ENCODE measurements at places on chromosomes 12 and 14.

DNA sequence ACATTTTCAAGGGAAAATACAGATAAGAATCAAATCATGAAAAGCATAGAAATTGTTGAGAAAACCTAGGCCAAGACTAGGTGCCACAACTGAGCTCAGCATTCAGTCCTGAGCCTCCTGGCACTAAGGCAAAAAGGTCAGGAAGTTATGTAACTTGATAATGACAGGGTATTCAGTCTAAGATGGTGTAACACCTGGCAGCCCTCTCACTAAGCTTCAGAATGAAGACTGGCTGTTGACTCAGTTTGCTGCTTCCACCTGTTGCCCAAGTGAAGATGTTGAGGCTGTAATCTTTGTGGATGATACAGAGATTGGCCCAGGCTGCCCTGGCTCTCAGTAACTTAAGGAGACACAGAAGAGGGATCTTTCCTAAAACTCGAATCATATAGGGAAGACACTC, 19.6 kb downstream of the PROX2 start:
- no peaks in the 10 kb centered on the region for H3K36me3 ChIP-seq
- H3K27me3 ChIP-seq, result no peaks in the 10 kb centered on the region

DNA sequence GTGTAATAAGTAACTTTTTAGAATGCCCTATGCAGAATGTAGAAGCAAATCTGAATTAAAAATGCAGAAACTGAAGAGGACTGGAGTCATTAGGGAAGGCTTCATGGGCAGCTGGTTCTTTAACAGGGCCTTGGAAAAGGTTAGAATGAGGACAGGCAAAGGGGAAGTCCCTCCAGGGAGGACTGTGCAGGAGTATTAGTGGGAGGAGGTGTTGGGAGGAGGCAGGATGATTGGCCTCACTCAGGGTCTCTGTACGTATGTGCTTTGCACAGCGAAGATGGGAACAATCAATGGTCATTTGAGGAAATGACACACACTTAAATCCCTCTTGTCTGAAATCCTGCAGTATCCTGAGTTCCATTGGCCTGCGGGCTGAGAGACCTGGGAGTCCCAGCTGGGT, 119.7 kb downstream of the PTCSC3 start:
- no peak overlapping the region for H3K27ac ChIP-seq
- no peaks in the 10 kb centered on the region for H3K36me3 ChIP-seq
- H3K4me1 ChIP-seq, result no peaks in the 10 kb centered on the region
- no peaks in the 10 kb centered on the region for H3K27me3 ChIP-seq

GRCh38 chr14:91753501-91754128, 21.7 kb upstream of the CATSPERB start:
- H3K36me3 ChIP-seq, result peaks cover 6% of the 10 kb centered on the region
- H3K27ac ChIP-seq, result no peak overlapping the region

- no peak overlapping the region for H3K27ac ChIP-seq
- no peak overlapping the region for H3K4me3 ChIP-seq
- DNase-seq, result no peak
- peaks cover 10% of the 10 kb centered on the region for H3K4me1 ChIP-seq
- peaks cover 17% of the 10 kb centered on the region for H3K36me3 ChIP-seq
- H3K27me3 ChIP-seq, result no peaks in the 10 kb centered on the region
Measured at GRCh38 chr12:76449016-76449415, 100.8 kb upstream of the BBS10 start.

DNA sequence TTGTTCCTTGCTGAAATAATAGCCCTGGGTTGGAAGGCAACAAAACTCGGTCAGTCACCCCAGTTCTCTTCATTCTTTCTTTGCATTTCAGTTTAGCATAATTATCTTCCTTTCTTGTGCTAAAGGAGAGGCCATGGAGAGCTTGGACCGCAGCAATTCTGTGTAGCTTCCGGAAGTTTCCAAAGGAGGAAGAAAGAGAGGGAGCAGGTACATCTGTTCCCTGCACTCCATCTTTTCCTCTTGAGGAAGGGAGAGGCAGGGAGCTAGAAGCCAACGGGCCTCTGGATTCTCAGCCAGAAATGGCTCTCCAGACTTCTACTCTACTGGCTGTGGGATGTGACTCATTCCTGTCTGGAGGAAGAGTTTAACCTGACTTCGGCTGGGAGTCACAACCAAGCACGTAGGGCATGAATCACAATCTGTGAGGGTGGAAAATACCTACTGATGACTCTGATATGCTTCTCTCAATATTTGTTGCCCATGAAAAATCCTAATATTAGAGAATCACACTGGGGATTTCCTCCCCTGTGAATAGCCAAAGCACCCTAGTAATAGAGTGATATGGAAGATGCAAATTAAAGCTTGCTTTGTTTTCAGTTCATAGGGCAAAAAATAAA, 17.0 kb downstream of the ANO6 start:
- peak overlapping the region; percentile 68 for H3K27ac ChIP-seq
- peaks cover 3% of the 10 kb centered on the region for H3K4me1 ChIP-seq
- H3K36me3 ChIP-seq, result no peaks in the 10 kb centered on the region

- DNase-seq, result no peak
- H3K27ac ChIP-seq, result no peak overlapping the region
- no peaks in the 10 kb centered on the region for H3K27me3 ChIP-seq
- H3K36me3 ChIP-seq, result peaks cover 20% of the 10 kb centered on the region
- H3K4me3 ChIP-seq, result no peak overlapping the region
- no peaks in the 10 kb centered on the region for H3K4me1 ChIP-seq
Measured at GRCh38 chr12:115956659-115957058, 320.8 kb downstream of the MED13L start.

- no peak overlapping the region for H3K27ac ChIP-seq
- H3K36me3 ChIP-seq, result no peaks in the 10 kb centered on the region
- H3K27me3 ChIP-seq, result no peaks in the 10 kb centered on the region
- H3K4me1 ChIP-seq, result no peaks in the 10 kb centered on the region
- DNase-seq, result no peak
- no peak overlapping the region for H3K4me3 ChIP-seq
Measured at GRCh38 chr12:30515351-30515750, 180.3 kb downstream of the IPO8 start.

GRCh38 chr14:75298187-75298965, 19.7 kb downstream of the FOS start:
- H3K36me3 ChIP-seq, result no peaks in the 10 kb centered on the region
- peaks cover 21% of the 10 kb centered on the region for H3K4me1 ChIP-seq
- peak overlapping the region; percentile 47 for H3K27ac ChIP-seq
- DNase-seq, result no peak

DNA sequence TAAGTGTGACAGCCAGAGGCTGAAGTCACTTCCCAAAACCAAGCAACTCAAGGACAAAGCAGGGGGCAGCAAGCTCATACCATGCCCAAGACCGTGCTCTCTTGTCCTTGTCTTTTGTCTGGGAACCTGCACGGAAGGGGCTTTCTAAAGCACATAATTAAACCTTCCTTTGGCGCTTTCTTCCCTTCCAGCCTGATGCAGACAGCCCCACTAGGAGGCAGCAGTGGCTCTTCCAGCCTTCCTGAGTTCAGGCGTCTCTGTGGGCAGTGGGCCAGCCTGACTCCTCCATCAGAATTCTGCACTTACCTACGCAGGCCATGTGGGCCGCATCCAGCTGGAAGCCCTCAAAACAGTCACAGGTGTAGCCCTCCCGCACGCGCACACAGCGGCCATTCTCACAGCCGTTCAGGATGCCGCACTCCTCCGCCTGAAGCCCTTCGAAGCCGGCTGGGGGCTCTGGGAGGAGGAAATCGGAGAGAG, 7.6 kb downstream of the ISCA2 start:
- H3K4me1 ChIP-seq, result peaks cover 10% of the 10 kb centered on the region
- no peak overlapping the region for H3K4me3 ChIP-seq
- H3K36me3 ChIP-seq, result no peaks in the 10 kb centered on the region
- no peak for DNase-seq
- H3K27me3 ChIP-seq, result no peaks in the 10 kb centered on the region

- DNase-seq, result no peak
- H3K27me3 ChIP-seq, result peaks cover 4% of the 10 kb centered on the region
- H3K4me3 ChIP-seq, result no peak overlapping the region
- H3K27ac ChIP-seq, result no peak overlapping the region
- no peaks in the 10 kb centered on the region for H3K36me3 ChIP-seq
- no peaks in the 10 kb centered on the region for H3K4me1 ChIP-seq
Measured at GRCh38 chr12:3319723-3320492, 171.1 kb upstream of the PRMT8 start.

DNA sequence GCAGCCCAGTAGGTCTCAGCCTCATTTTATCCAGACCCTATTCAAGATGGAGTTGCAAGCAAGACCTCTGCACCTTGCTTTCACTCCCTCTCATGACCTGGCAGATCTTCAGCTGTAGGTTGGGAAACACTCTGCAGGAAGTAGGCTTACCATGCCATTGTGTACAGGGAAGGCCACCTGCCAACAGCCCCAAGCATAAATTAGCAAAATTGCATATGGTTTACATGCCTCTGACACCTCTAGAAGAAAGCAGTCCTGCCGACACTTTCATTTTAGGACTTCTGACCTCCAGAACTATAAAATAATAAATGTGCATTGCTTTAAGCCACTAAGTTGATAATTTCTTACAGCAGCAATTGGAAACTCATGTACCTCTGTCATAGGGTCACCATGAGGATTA, 96.9 kb downstream of the SLC15A4 start:
- peaks cover 28% of the 10 kb centered on the region for H3K27me3 ChIP-seq
- H3K4me3 ChIP-seq, result no peak overlapping the region
- peaks cover 6% of the 10 kb centered on the region for H3K4me1 ChIP-seq
- no peaks in the 10 kb centered on the region for H3K36me3 ChIP-seq
- H3K27ac ChIP-seq, result no peak overlapping the region

- no peak overlapping the region for H3K4me3 ChIP-seq
- no peaks in the 10 kb centered on the region for H3K27me3 ChIP-seq
Measured at GRCh38 chr12:131994589-131994988, 44.8 kb downstream of the EP400 start.

DNA sequence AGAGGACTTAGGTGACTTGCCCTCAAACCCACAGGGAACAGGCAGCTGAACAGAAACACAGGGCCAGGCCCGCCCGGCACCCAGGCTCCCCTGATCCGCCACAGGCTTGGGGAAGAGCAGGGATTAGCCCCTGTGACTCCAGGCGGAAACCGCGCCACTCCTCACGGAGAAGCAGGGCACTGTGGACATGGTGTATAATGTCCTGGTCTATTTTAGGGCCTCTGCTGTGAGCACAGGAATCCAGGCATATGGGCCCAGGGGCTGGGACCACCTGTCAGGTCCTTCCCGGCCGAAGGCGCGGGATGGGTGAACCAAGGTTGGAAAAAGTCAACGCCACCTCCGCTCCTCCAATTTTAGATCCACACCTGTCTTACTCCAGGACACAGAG, 34.6 kb upstream of the MEG3 start:
- no peaks in the 10 kb centered on the region for H3K4me1 ChIP-seq
- no peak overlapping the region for H3K27ac ChIP-seq
- H3K36me3 ChIP-seq, result no peaks in the 10 kb centered on the region
- no peak for DNase-seq
- H3K27me3 ChIP-seq, result peaks cover 34% of the 10 kb centered on the region
- H3K4me3 ChIP-seq, result no peak overlapping the region

- peaks cover 9% of the 10 kb centered on the region for H3K27me3 ChIP-seq
- H3K4me3 ChIP-seq, result no peak overlapping the region
- no peaks in the 10 kb centered on the region for H3K36me3 ChIP-seq
- no peak for DNase-seq
- H3K27ac ChIP-seq, result no peak overlapping the region
- H3K4me1 ChIP-seq, result no peaks in the 10 kb centered on the region
Measured at GRCh38 chr12:105921872-105922669, 216.7 kb downstream of the NUAK1 start.

GRCh38 chr12:30792648-30793499, 38.1 kb upstream of the CAPRIN2 start:
- H3K4me1 ChIP-seq, result peaks cover 7% of the 10 kb centered on the region
- H3K36me3 ChIP-seq, result no peaks in the 10 kb centered on the region
- peaks cover 62% of the 10 kb centered on the region for H3K27me3 ChIP-seq
- no peak overlapping the region for H3K27ac ChIP-seq

- peaks cover 11% of the 10 kb centered on the region for H3K36me3 ChIP-seq
- H3K27me3 ChIP-seq, result no peaks in the 10 kb centered on the region
- no peaks in the 10 kb centered on the region for H3K4me1 ChIP-seq
- H3K4me3 ChIP-seq, result no peak overlapping the region
- H3K27ac ChIP-seq, result no peak overlapping the region
Measured at GRCh38 chr14:30710876-30711275, 88.8 kb downstream of the SCFD1 start.

DNA sequence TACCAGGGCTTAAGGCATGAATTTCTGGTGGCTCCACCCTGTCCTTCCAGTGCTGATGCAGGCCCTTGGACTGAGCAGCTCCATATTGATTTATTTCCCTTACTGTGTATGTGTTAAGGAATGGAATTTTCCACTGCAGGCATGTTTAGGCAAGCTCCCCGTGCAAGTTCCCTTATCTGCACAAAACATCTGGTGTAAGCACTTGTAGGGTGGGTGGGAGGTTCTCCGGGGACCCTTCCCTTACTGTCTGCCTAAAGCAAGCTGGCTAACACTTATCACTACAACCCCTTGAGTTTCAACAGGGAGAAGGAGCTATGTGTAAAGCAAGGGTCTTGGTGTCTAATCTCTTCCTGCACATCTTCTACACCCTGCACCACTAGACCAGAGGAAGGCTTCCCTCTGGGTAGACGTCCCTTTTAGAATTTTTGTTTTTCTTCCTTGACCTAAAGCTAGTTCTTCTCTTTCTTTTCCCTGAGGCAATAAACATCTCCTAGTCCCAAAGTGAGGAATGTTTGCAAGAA, 22.0 kb upstream of the DRAM1 start:
- no peak for DNase-seq
- H3K36me3 ChIP-seq, result no peaks in the 10 kb centered on the region
- peaks cover 20% of the 10 kb centered on the region for H3K4me1 ChIP-seq

GRCh38 chr14:101147848-101148247, 244.3 kb upstream of the RTL1 start:
- no peak overlapping the region for H3K4me3 ChIP-seq
- H3K4me1 ChIP-seq, result peaks cover 3% of the 10 kb centered on the region
- no peak overlapping the region for H3K27ac ChIP-seq
- H3K36me3 ChIP-seq, result peaks cover 25% of the 10 kb centered on the region

- no peak overlapping the region for H3K4me3 ChIP-seq
- peaks cover 5% of the 10 kb centered on the region for H3K4me1 ChIP-seq
- no peaks in the 10 kb centered on the region for H3K27me3 ChIP-seq
- DNase-seq, result no peak
Measured at GRCh38 chr14:52649511-52649910, 45.8 kb downstream of the ERO1A start.

- DNase-seq, result no peak
- peaks cover 10% of the 10 kb centered on the region for H3K27me3 ChIP-seq
- H3K4me3 ChIP-seq, result peak overlapping the region; percentile 13
- no peaks in the 10 kb centered on the region for H3K36me3 ChIP-seq
- no peak overlapping the region for H3K27ac ChIP-seq
Measured at GRCh38 chr12:109134186-109134917, 18.0 kb downstream of the ACACB start.

DNA sequence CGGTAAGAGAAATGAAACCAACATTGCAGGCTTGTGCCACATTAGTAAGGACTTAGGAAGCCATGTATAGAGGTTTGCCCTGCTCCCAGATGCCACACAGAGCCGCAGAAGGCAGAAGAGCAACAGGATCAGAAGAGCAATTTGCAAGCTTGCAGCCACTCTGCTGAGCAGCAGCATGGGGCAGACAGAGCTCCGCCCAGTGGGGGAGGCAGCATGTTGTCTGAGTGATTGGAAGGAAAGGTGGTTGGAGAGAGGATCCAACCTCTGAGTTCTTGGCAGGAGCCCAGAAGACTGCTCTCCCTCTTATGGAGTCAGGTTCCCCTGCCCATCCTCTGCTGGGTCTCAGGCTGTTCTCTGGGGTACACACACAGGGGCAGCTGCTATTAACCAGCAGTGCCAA, 2.3 kb upstream of the KRT6A start:
- H3K4me3 ChIP-seq, result no peak overlapping the region
- H3K27ac ChIP-seq, result no peak overlapping the region
- H3K27me3 ChIP-seq, result peaks cover 22% of the 10 kb centered on the region
- no peak for DNase-seq
- H3K36me3 ChIP-seq, result no peaks in the 10 kb centered on the region

- no peaks in the 10 kb centered on the region for H3K27me3 ChIP-seq
- peak; percentile 53 for DNase-seq
- peak overlapping the region; percentile 95 for H3K27ac ChIP-seq
Measured at GRCh38 chr14:91356181-91356763, 61.3 kb downstream of the CCDC88C start.
